Activated CD8-positive, alpha-beta T cell treated with anti-CD3 and anti-CD28 coated beads, Interleukin-2, amount 10 ng/mL, durations not matched to agents 7 days and 5 days (primary cell): ENCODE measurements at places on chromosomes 11 and 22.

DNA sequence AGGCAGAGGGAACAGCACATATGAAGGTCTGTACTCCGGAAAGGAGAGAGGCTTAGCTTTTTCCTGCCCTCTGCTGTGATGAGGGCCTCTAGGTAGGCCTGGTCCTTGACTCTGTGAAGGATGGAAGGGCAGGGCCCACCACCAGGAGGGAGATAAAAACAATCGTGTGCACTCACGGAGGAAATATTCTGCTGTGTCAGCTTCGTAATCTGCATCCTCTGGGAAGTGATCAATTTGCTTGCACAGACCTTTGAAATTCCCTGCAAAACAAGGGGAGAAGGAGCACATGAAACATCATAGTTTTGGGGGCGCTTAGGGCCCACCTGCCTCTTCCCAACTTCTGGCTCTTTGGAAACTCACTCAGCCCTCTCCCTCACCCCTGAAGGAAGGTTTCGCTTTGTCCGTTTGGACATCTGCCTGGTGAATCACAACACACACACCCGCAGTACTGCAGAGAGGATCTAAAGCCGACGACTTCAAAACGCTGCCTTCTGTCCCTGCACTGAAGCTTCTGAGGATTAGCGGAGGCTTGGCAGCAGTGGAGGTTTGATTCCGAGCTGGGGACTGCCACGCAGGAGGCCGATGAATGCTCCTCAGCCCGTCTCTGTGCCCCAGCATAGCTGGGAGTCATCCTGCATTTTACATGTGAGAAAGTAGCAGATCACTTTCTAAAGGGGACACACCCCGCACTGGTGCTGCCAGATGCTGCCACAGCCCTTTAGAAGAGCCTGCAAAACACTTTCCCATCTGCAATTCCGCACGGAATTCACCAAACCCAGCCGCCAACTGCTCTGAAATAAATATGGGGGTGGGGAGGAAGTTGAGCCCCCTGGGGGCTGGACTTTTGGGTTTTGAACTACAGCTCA lies 58.6 kb upstream of the EIF3D start:
- DNase-seq = no peak

DNA sequence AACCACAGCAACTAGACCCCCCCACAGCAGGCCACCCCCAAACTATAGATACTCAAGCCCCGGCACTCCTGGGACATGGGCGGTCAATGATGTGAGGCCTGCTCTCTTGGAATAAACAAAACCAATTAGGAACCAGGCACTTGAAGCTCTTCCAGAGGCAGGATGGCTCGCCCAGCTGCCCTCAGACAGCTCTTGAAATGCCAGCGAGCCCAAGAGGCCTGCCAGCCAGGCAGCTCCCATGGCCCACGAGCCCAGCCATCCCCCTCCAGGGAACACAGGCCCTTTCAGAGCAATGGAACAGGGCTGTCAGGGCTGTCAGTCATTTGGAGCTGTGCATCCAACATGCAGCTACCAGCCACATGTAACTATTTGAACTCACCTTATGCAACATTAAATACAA lies 34.0 kb upstream of the TFIP11 start:
- DNase-seq = no peak

GRCh38 chr22:42262964-42263363 lies 7.5 kb downstream of the TCF20 start:
- no peak for DNase-seq

GRCh38 chr11:111922803-111923202 lies 4.1 kb downstream of the C11orf52 start:
- DNase-seq = no peak
